Karpas-422 (cell line): ENCODE measurements at places on chromosomes 12 and 14. TPM values are rescaled to one million over a fixed set of nuclear protein-coding genes. Genes with fewer than 3 reads are reported as not detected.

DNA sequence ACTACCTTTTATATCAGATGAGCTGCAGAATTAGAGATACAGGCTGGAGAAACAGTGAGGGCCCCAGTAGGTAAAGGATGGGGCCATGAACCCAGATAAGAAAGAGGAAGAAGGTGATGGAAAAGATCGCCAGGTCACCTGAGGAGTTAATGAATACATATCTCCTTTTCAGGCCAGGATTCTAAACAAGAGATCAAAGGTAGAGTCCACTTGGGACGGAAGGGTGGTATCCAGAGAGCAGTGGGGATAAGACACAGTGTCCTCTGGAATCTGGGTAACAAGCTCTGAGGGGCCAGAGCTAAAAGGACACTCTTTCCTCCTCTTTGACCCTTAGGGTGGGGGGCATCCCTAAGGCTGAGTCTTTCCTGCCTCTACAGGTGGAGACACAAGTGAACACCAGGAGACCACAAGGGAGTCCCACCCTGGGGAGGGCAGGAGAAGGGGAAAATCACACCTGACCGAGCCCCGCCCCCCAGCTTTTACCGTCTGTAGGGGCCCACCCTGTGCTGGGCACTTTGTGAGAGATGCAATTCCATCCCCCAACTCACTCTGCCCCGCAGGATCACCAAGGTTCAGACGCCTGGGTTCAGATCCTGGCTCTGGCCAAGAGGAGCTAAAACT is 27.3 kb downstream of the SERPINA1 start:
- H3K36me3 ChIP-seq: no peaks in the 10 kb centered on the region
- no peak overlapping the region for H3K27ac ChIP-seq
- DNase-seq: no peak
- H3K4me1 ChIP-seq: peaks cover 3% of the 10 kb centered on the region; the same call in 1 of the 2 replicates
- no peaks in the 10 kb centered on the region for H3K27me3 ChIP-seq

GRCh38 chr12:195156-195555 is 18.8 kb downstream of the SLC6A12 start:
- no peaks in the 10 kb centered on the region for H3K4me1 ChIP-seq
- no peak overlapping the region for H3K27ac ChIP-seq

Gene NELL2
- total RNA-seq: 188 and 207 TPM in 2 replicates

Gene FOXG1
- not detected in 2 replicates for total RNA-seq

- peaks cover 29% of the 10 kb centered on the region for H3K4me1 ChIP-seq
- H3K36me3 ChIP-seq: no peaks in the 10 kb centered on the region
- no peak overlapping the region for H3K4me3 ChIP-seq
Measured at GRCh38 chr14:105255021-105255507, 6.7 kb downstream of the BTBD6 start.

GRCh38 chr12:59719701-59720100 is 123.9 kb downstream of the SLC16A7 start:
- H3K27me3 ChIP-seq: no peaks in the 10 kb centered on the region
- DNase-seq: no peak
- no peaks in the 10 kb centered on the region for H3K36me3 ChIP-seq

- H3K4me3 ChIP-seq: no peak overlapping the region
- no peak for DNase-seq
- no peaks in the 10 kb centered on the region for H3K4me1 ChIP-seq
- H3K27ac ChIP-seq: no peak overlapping the region
Measured at GRCh38 chr12:90331821-90332220, 623.2 kb downstream of the CCER1 start.

Gene KRT83
- total RNA-seq: not detected in 2 replicates
